ENCODE measurements at places on chromosomes 13 and 19.

GRCh38 chr19:29308977-29309590, 96.1 kb upstream of the UQCRFS1 start:
- DNase-seq = no peak

- no peak for DNase-seq
These were observed 19.7 kb downstream of the ZC3H4 start for GRCh38 chr19:47093841-47094240.

GRCh38 chr19:38492181-38492813, 58.8 kb downstream of the RYR1 start:
- DNase-seq = no peak

DNA sequence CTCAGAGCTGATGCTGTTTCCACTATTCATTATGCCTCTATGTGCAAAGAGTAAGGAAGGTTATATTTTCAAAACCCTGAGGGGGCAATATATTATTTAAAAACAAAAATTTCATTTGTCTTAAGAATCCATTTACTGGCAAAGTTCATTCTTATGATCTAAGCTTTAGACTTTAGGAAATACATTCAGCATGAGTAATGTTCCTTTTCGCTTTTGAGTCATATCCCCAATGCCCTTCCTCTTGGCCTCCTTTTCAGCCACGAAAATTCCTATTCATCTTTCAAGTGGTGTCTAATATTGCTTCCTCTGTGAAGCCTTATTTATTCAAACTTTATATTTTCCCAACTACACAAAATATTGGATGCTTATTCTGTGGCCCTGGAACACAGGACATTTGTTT, 1317.0 kb downstream of the PCDH9 start:
- DNase-seq = peak; percentile 80

GRCh38 chr13:90197722-90198121, 1149.8 kb upstream of the MIR17HG start:
- peak; percentile 24 for DNase-seq

DNA sequence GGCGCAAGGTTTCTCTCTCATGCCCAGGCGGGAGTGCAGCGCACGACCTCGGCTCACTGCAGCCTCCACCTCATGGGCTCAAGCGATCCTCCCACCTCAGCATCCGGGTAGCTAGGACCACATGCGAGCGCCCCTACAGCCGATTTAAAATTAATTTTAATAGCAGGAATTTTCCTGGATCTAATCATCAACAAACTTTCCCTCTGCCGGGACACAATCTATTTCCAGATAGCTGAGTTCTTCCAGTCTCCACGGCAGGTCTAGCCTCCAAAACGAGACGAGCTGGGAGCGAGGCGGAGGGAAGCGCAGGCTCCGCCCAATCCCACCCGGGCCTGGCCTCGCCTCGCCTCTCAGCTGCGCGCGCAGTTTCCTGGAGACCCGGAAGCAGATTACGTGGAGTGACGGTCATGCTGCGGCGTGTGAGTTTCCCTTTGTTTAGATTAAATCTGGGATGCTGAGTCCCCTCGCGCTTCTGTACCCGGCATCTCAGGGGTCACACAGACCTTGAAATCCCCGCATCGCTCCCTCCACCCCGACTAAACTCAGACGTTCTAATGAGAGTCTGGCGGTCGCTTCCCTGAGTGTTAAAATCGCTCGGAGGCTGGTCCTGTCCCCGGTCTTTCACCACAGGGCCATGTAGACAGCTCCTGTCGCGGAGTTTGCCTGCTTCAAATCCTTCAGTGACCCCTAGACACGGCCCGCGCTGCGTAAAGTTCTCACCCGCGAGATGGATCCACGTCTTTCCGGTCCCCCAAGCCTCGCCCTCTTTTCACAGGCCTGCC, at the start of gene ZNF880:
TSS of gene ZNF880 (plus strand) at position 365 of the 782 bp plus-strand sequence. CDS start at position 408, 43 bp downstream.
- peak; percentile 73 for DNase-seq

DNA sequence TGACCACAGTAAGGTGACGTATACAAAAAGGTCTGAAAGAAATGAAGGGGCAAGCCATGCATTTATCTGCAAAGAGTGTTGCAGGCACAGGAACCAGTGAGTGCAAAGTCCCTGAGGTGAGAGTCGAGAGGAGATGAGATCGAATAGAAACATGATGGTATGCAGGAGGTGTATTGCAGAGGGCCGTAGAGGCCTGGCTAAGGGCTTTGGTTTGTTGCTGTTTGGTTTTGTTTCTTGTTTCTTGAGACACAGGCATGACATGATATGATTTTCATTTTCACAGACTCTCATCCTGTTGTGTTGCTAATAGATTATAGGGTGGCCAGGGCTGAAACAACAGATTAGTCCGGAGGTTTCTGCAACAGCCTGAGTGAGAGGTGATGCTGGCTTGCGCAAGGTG, 80.4 kb downstream of the HSPH1 start:
- DNase-seq = no peak

- DNase-seq = no peak
These were observed 34.7 kb upstream of the SLITRK6 start for GRCh38 chr13:85833921-85834320.

- DNase-seq = no peak
These were observed 38.4 kb downstream of the DACH1 start for GRCh38 chr13:71828564-71828963.

GRCh38 chr19:57675881-57676280, 5.9 kb upstream of the ZNF551 start:
- DNase-seq = no peak

DNA sequence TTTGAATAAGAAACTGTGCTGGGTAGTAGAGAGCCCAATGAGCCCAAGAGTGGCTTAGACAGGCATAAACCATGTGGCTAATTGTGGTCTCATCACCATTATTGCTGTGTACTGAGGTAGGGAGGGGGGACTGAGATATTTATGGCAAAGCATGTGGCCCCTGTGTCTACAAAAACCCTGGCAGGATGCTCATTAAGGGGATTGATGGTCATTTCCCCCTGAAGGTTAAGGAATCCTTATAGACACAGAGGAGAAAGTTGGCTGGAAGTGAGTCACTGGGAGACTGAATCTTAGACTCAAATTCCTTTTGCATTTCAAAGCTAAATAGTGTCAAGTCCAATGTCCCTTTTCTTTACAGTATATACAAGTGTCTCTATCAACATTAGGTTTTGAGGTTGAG, 9.8 kb upstream of the DACT3 start:
- no peak for DNase-seq

DNA sequence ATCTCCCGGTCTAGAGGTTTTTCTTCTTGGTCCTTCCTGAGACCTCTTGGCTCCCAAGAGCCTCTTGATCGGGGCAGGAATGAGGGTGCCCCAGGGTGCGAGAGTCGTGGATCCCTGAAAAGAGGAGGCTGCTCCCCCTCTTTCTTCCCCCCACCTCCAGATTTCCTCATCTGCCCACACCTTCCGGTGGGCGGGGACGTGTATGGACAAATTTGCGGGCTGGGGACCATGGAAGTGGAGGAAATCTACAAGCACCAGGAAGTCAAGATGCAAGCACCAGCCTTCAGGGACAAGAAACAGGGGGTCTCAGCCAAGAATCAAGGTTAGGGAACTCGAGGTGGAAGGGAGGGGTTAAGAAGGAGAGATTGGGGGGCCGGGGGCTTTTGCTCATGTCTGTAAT, at the start of gene MCEMP1:
TSS of gene MCEMP1 (plus strand) at position 237 of the 400 bp plus-strand sequence. CDS start at position 268, 31 bp downstream.
- no peak for DNase-seq

DNA sequence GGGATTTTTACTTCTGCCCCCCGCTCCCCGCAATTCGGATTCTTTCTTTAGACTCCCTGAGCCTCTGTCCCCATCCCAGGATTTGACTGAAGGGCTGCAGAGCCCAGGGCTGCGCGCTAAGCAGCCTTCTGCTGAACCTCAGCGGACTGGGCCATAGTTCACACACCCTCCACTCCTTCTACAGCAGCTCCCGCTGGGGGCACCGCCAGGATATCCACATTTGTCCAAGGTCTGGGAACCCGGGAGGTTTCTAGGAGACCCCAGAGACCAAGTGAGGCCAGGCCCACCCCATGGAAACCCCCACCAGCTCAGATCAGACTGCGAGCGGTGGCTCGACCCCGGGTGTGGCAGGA, 463.3 kb downstream of the ITGBL1 start:
- no peak for DNase-seq

DNA sequence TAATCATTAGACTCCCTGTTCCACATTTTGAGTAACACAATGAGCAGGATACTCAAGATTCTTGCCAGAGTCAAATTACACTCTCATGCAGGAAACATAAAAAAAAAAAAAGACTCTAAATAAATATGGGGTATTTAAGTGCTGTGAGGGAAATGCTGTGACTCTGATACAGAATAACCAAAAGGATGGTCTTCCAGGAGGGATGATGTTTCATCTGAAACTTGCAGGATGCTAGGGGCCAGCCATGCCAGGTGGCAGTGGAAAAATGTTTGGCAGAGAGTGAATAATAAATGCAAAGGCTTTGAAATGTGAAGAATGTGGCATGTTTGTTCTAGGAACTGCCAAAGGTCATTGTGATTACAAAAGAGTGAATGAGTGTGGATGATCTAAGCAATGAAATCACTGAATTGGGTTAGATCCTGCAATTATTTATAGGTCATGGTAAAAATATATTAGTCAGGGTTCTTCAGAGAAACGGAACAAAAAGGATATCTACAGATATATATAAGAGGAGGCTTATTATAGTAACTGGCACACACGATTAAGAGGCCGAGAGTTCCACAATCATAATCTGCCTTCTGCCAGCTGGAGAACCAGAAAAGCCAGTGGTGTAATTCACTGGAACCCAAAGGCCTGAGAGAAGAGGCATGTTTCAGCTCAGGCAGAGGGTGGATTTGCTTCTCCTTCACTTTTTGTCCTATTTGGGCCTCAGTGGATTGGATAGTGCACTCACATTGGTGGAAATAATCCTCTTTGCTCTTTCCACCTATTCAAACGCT, 1832.8 kb upstream of the MIR17HG start:
- peak; percentile 92 for DNase-seq

DNA sequence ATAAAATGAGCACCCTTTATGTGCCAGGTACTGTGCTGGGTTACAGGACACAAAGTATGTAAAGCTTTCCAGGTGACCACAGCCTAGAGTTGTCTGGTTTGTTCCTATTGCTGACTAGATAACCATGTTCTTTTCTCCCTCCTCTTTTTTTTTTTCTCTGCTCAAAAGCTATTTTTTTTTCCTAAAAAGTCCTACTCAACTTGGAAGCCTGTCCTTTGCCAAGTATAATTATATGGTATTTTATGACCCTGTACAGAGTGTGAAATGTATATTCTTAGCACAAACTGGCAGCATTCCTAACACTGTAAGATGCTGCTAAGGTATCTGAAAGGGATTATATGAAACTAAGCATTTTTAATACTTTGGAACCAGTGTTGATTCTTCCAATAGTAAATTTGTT, 171.0 kb downstream of the GPC6 start:
- DNase-seq = no peak

GRCh38 chr13:33134213-33134612, 118.0 kb downstream of the KL start:
- DNase-seq = no peak

- no peak for DNase-seq
These were observed 9.4 kb downstream of the NRTN start for GRCh38 chr19:5814123-5814851.

GRCh38 chr19:34818270-34818669, 45.3 kb upstream of the ZNF599 start:
- DNase-seq = no peak

DNA sequence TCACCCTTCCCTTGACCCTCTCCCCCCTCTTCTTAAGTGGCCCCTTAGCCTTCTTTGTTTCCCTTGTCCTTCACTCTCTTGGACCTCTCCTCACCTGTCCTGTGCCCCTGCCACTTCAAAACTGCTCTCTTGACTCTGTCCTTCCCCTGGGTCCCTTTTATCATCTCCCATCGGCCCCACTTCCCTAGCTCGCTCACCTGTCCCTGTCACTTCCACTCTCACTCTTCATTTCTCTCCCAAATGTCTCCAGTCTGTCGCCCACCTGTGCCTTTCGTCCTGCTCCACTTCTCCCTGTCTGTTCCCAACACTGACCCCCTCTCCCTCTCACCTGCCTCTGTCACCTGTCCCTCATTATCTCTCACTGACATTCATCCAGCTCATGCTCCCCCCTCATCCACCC, 699 bp downstream of the IFNL1 start:
- no peak for DNase-seq

DNA sequence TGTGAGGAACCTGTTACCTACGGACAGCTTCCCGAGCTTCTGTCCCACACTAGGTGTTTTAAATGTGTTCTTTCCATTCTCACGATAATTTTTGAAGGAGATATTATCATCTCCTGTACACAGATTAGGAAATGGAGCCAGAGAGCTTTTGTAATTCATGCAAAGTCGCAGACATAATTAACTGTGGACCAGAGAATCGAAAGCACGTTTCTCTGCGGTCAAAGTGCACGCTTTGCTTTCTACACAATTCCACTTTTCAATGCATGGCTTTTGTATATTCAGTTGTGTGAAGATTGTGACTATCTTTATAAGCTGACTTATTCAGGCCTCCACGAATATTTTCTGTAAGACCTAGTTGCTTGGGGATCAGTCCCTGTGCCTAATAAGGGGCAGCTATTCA, 81.7 kb upstream of the SLC10A2 start:
- DNase-seq = no peak

GRCh38 chr13:91726671-91727070, 328.2 kb downstream of the GPC5 start:
- DNase-seq = no peak

DNA sequence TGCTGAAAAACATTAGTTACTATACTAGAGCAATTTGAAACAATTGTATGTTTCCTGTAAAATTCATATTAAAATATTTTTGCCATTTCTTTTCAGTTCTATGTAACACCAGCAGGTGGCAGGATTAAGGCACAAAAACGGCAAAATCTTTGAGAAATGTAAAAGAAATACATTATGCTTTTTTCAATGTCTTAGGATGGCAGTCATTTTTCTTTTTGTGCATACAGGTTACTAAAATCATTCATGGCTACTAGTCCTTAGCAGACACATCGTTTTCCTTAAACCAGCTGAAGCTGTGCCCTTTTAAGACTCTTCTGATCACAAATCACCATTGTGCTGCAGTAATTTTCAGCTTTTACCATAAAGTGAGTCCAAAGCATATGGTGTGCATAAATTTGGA, 800.7 kb upstream of the SLITRK5 start:
- no peak for DNase-seq

GRCh38 chr13:82501834-82502233, 1380.4 kb downstream of the SLITRK1 start:
- no peak for DNase-seq

GRCh38 chr13:77374786-77375185, 47.9 kb upstream of the MYCBP2 start:
- no peak for DNase-seq

DNA sequence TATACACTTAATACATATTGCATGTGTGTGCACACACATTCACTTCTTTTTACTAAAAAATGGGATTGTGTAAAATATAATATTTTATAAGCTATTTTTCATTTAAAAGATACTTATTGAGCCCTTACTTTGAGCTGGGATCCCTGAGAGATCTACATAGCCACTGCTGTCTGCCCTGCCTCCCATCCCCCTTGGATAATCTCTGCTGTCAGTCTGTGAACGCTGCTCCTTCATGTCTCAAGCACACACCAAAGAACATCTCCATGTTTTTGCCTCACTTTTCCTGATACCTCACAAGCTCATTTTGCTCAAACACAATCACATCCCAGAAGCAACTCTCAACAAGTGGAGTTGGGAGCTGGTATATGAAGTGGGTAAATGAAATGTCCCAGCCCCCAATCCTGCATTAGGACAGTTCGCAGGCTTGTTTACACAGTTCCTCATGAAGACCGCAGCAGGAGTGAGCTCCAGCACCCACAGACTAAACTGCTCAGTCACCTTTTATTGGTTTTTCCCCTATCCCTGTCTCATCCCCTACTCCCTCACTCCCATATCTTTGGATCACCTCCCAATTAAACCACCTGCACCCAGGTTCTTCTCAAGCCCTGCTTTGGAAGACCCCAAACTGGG, 108.3 kb upstream of the FRY start:
- DNase-seq = no peak

Measured in foreskin keratinocyte (primary cell).